Activated naive CD4-positive, alpha-beta T cell (primary cell): ENCODE measurements at places on chromosomes 13 and 19.

DNA sequence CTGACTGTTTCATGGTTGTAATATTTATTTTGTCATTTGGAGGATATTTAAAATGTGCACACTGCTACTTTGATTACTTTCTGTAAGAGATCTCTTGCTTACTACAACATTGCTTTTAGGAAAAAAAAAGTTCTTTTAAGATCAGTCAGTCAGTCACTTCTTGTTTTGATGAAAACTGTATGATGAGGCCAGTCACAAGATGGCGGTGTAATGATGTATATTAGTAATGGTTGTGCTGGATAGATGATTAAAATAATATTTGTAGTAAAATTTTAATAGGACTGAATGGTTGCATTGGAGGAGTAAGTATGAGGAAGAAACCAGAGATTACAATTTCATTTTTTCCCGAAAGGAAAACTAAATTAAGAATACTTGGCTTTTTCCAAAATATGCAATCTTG, 2411.1 kb downstream of the PCDH9 start:
- no peak for DNase-seq

GRCh38 chr19:7788178-7788932, 25.3 kb downstream of the CLEC4M start:
- no peak for DNase-seq

- no peak for DNase-seq
Measured at GRCh38 chr13:44110091-44110621, 230.5 kb downstream of the LACC1 start.

GRCh38 chr19:42422901-42423461, 4.2 kb downstream of the LIPE start:
- DNase-seq: peak; percentile 58

DNA sequence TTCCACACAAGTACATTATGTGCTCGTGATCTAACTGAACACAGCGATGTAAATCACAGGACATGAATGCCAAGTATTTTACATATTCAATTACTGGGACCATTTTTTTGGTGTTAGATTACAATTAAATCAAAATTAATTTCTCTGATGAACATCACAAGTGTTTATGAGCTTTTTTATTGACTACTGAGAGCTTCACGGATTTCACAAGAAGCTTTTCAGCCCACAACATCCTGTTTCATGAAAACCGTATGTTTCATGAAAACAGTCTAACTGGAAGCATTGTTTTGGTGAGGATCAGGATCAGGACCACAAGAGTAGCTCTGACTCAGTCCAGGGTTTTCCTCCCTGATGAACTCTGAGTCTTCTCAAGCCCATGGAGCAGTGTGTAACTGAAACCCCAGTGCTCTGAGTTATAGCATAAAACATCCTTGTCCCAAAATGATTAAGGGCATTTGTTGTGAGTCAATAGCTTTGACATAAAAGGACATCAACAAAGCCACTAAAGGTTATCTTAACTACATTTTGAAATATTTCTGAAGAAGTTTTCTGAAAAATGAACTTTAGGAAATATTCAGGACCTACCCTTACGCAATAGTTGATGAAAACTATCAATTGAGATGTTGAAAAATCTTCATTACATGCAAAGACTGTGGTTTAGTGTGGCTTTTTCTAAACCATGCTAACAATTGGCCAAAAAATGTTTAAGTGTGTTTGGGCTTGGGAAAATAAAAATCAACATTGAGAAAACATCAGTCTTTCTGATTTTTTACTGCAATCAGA, 49.3 kb downstream of the UFM1 start:
- no peak for DNase-seq

- no peak for DNase-seq
Measured at GRCh38 chr13:86085890-86086289, 286.7 kb upstream of the SLITRK6 start.

DNA sequence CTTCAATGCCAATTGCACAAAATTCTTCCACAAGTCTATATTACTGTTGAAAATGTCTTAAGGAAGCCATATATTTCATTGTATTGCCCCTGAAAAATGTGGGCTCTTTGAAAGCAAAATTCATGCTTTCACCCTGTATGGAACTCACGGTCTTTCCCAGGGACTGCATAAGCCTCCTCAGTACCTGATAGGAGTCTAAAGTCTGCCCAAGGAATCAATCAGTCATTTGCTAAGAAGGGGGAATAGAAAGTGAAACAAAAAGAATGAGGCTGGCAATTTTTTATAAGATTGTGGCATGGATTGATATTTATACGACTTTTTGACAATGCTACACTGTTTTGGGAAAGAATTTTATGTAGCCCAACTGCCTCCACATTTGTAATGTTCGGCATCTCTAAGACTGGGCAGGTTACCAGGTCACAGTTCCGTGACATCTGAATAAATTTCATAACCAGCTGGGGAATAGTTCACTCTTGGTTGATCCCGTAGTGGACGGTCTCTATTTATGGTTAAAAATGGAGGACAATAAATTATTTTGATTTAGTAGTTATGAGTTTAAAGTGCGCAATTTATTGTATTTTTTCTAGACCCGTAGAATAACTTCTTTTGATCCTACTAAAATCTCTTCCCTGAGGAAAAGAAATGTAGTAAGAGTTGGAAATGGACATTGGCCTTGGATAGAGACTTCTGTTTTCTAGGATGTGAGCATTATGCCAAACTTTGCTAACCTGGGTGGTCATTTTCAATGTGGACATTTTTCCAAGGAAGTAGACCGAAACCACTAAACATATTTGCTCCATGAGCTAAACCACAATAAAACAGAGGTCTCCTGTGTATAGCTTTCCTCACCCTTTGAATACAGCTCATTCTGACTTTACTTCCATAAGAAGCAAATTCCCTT, 1585.4 kb downstream of the EFNB2 start:
- no peak for DNase-seq

DNA sequence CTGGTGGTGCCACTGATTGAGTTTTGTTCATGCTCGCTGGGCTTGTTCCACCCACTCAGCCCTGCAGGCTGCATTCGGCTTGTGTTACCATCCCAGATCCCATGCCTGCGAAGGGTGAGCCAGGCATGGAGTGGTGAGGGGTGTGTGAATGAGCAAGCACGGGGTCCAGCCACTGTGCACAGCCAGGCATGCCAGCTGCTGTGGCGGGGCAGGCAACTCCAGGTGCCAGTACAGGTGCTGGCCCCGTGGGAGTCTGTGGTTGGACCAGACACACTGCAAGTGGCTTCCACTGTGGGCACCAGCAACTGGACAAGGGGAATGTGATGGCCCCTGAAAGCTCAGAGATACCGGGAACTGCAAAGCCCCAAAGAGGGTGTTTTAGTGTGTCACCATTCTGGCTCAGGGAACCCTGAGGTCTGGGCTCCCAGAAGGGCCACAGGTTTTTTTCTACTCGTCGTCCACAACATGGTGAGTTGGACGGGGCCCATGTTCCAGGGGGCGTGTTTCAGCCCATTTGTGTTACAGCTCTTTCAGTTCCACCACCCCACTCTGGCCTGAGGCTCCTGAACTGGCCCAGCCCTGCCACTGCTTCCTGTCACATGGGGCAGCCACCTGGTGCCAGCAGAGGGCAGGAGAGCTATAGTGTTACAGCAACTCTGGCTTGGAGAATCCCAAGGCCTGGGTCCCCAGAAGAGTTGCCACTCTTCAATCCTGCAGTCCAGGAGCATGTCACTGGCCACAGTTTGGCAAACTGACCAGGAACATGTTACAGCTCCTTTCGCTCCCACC, 217.0 kb upstream of the OBI1 start:
- DNase-seq: no peak
